Breast epithelium (tissue), 4 donors: ENCODE measurements at places on chromosomes 4 and X.

DNA sequence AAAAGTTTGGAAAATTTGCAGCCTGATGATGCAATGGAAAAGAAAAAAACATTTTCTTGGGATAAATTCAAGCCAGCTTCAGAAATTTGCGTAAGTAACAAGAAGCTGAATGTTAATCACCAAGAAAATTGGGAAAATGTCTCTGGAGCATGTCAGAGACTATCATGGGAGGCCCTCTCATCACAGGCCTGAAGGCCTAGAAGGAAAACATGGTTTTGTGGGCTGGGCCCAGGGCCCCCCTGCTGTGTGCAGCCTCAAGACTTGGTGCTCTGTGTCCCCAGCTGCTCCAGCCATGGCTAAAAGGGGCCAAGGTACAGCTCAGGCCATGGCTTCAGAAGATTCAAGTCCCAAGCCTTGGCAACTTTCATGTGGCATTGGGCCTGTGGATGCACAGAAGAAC, 1049.8 kb upstream of the GRIA3 start:
- H3K27me3 ChIP-seq = no peaks in the 10 kb centered on the region
- no peaks in the 10 kb centered on the region for H3K4me1 ChIP-seq
- no peaks in the 10 kb centered on the region for H3K36me3 ChIP-seq
- peak overlapping the region; percentile 46 for H3K27ac ChIP-seq

DNA sequence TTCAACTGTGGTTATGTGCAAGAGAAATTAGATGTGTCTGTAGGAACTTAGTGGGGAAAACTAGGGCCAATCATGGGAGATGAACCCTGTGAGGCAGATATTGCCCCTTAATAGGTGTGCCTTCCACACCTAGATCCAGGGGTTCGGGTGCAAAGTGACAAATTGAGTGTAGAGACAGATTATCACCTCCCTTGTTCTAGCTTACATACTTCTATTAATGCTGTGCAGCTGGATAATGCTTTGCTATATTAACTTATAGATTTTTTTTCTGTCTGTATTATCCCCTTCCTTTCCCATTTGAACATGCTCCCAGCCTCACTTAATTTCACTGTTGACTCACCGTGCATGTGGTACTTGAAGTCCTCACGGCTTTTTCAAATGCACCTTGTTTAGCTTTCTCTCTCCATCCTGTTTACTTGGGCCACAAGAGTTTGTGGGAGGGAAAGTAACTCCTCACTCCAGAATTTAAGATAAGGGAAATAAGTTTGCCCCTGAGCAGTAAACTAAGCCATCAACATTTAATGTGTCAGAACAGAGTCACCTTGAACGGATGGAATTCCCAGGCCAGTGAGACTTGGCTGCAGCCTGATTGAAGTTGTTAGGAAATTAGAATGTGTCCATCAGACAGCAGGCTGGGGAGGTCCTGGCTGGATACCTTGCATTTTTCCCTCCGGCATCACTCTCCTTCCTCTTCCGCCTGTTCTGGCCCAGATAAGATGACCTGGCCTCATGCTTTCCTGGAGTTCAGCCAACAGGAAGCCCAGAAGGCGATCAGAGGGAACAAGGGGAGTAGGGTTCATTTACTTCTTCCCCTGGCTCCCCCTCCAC, 478.4 kb downstream of the BCOR start:
- peaks cover 24% of the 10 kb centered on the region for H3K27me3 ChIP-seq
- no peaks in the 10 kb centered on the region for H3K36me3 ChIP-seq
- no peak overlapping the region for H3K4me3 ChIP-seq
- H3K4me1 ChIP-seq = no peaks in the 10 kb centered on the region

GRCh38 chr4:88725986-88726385, 28.4 kb upstream of the NAP1L5 start:
- no peak overlapping the region for H3K27ac ChIP-seq
- H3K36me3 ChIP-seq = peaks cover 16% of the 10 kb centered on the region
- DNase-seq = no peak
- H3K4me1 ChIP-seq = no peaks in the 10 kb centered on the region
- no peak overlapping the region for H3K4me3 ChIP-seq
- H3K27me3 ChIP-seq = no peaks in the 10 kb centered on the region

- no peak overlapping the region for H3K27ac ChIP-seq
- no peaks in the 10 kb centered on the region for H3K27me3 ChIP-seq
- H3K36me3 ChIP-seq = no peaks in the 10 kb centered on the region
- no peaks in the 10 kb centered on the region for H3K4me1 ChIP-seq
Observed at GRCh38 chr4:24928708-24929107, 15.9 kb upstream of the CCDC149 start.

- no peaks in the 10 kb centered on the region for H3K36me3 ChIP-seq
- no peak overlapping the region for H3K27ac ChIP-seq
- H3K4me1 ChIP-seq = no peaks in the 10 kb centered on the region
- H3K27me3 ChIP-seq = no peaks in the 10 kb centered on the region
- no peak for DNase-seq
Observed at GRCh38 chrX:46258356-46258755, 286.9 kb downstream of the ZNF674 start.

GRCh38 chrX:129574214-129574613, 34.2 kb downstream of the OCRL start:
- no peak for DNase-seq
- no peak overlapping the region for H3K27ac ChIP-seq
- H3K4me1 ChIP-seq = no peaks in the 10 kb centered on the region
- no peaks in the 10 kb centered on the region for H3K36me3 ChIP-seq

DNA sequence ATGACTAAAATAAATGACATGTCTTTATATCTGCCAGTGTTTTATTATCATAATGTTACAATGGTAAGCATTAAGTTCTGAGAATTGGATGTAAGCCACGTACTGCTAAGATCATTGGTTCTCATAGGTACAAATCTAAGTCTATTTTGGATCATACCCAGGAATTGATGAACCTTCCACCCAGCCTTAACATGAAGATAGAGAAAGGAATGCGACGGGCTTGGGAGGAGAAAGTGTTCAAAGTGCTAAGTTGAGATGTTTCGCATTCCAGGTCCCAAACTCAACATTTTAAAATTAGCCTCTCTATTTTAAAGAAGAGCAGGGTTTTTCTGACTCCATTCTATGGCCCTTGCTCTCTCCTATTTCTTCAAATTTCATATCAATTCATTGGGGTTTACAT, 54.9 kb upstream of the FRAS1 start:
- no peak overlapping the region for H3K4me3 ChIP-seq
- H3K4me1 ChIP-seq = no peaks in the 10 kb centered on the region
- H3K27me3 ChIP-seq = no peaks in the 10 kb centered on the region
- no peak for DNase-seq
- no peaks in the 10 kb centered on the region for H3K36me3 ChIP-seq

- H3K36me3 ChIP-seq = no peaks in the 10 kb centered on the region
- no peak overlapping the region for H3K27ac ChIP-seq
- no peaks in the 10 kb centered on the region for H3K4me1 ChIP-seq
Observed at GRCh38 chrX:151393514-151393913, 3.5 kb upstream of the VMA21 start.

- H3K27ac ChIP-seq = no peak overlapping the region
- H3K4me3 ChIP-seq = no peak overlapping the region
- H3K4me1 ChIP-seq = no peaks in the 10 kb centered on the region
Observed at GRCh38 chrX:41167888-41168287, 82.6 kb downstream of the USP9X start.

DNA sequence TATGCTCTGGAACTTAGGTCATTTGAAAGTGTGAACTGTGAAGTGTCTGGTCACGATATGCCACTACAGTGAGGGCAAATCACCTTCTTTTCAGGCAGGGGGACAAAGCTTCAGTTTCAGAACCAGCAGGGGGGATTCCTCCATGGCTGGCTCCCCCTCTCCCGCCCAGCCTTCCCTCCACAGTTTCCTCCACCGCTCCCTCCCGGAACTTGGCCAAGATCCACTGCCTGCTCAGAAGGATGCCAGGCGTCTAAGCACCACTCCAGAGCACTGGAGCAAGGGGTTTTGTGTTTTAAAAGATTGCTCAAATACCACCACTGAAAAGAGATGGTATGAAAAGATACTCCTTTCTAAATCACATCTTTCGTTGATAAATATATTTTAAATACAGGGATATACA, 126.9 kb downstream of the ELOVL6 start:
- H3K4me1 ChIP-seq = no peaks in the 10 kb centered on the region
- H3K27me3 ChIP-seq = no peaks in the 10 kb centered on the region
- DNase-seq = no peak

- H3K27me3 ChIP-seq = no peaks in the 10 kb centered on the region
- no peaks in the 10 kb centered on the region for H3K36me3 ChIP-seq
- H3K27ac ChIP-seq = no peak overlapping the region
- no peaks in the 10 kb centered on the region for H3K4me1 ChIP-seq
Observed at GRCh38 chrX:110938977-110939732, 143.5 kb upstream of the CHRDL1 start.

DNA sequence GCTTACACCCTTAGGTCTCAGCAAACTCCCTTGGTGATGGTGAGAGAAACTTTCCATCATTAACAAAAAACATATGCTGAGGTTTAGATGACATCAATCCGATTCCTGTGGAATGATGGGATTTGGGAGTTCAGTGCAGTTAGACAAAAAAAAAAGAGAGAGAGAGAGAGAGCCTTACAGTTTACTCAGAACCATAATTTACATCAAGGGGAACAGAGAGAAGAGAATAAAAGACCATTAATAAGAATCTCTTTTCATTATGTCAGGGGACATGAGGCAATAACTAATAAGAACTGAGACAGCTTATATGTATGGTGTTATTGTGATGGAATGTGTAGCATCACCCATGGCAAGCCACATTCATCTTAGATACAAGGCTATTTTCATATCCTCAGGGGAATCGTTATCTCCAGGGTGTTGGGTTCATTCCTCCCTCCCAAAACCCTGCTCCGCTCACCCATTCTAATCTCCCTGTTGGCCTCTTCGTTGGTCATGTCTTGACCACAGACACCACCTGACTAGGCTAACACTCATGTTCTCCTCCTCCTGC, 175.7 kb upstream of the MXRA5 start:
- no peak for DNase-seq
- no peaks in the 10 kb centered on the region for H3K4me1 ChIP-seq
- H3K36me3 ChIP-seq = no peaks in the 10 kb centered on the region
- no peaks in the 10 kb centered on the region for H3K27me3 ChIP-seq
- H3K4me3 ChIP-seq = no peak overlapping the region

GRCh38 chr4:181971973-181972372, 271.2 kb upstream of the TENM3 start:
- H3K27ac ChIP-seq = no peak overlapping the region
- H3K4me1 ChIP-seq = no peaks in the 10 kb centered on the region
- no peak for DNase-seq
- no peaks in the 10 kb centered on the region for H3K36me3 ChIP-seq
- H3K4me3 ChIP-seq = no peak overlapping the region

DNA sequence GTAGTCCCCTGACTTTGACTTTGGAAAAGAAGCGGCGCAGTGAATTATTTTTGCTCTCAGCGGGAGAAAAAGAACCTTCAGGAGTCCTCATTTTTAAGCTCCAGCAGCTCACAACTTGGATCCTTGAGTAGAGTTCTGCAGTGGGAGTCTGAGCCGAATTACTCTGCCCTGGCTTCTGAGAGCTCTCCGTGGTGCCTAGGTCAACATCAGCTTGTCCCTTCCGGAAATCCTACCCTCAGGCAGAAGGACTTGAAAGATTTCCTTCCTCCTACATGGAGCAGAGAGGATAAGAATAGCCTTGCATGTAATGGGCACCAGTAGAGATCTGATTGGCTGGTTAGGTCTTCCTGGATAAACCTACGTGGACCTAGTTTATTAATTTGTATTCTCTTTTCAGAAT, 549.7 kb upstream of the TENM3 start:
- H3K36me3 ChIP-seq = no peaks in the 10 kb centered on the region
- no peak overlapping the region for H3K4me3 ChIP-seq
- no peaks in the 10 kb centered on the region for H3K27me3 ChIP-seq
- no peak overlapping the region for H3K27ac ChIP-seq
- no peak for DNase-seq
- H3K4me1 ChIP-seq = no peaks in the 10 kb centered on the region

- H3K27ac ChIP-seq = no peak overlapping the region
- no peaks in the 10 kb centered on the region for H3K36me3 ChIP-seq
- DNase-seq = no peak
- no peak overlapping the region for H3K4me3 ChIP-seq
- H3K27me3 ChIP-seq = no peaks in the 10 kb centered on the region
- no peaks in the 10 kb centered on the region for H3K4me1 ChIP-seq
Observed at GRCh38 chr4:74033739-74034138, 4.8 kb downstream of the CXCL3 start.

DNA sequence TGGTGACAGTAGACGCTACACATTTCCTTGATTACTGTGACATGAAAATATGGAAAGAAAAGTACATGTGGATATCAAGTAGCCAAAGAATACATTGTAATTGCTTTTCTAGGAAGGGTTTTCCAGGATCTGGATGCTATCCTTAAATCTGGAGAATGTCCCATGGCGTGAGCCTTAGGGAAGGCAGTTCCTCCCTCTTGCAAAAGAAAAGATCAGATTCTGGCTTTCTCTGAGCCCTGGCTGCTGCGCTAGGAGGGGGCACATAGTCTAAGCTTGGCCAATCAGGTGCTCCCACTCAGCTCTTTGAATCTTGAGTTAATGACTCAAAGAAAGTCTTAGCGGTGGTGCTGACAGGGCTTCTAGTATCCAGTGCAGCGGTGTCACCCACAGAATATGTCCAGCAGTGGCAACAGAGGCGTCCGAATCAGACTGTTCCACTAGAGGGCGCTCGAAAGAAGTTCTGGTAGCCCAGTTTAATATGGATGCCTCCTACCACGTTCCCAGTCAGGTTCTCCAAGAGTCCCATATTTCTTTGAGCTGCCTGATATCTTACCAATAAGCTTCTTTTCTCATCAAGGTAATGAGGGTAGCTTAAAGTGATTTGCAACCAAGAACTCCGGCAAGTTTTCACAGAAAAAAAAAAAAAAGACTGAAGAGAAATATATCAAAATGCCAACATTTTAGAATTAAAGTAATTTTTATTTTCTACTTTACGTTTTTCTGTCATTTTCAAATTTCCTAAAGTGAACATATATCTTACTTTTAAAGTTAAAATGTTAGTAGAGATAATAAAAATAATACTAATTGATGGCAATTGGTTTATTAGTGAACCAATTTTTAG, 213.4 kb upstream of the S100G start:
- no peak overlapping the region for H3K4me3 ChIP-seq

GRCh38 chr4:146340798-146341197, 126.5 kb downstream of the REELD1 start:
- no peak for DNase-seq
- H3K4me3 ChIP-seq = no peak overlapping the region
- no peaks in the 10 kb centered on the region for H3K4me1 ChIP-seq
- no peaks in the 10 kb centered on the region for H3K27me3 ChIP-seq
- no peak overlapping the region for H3K27ac ChIP-seq

DNA sequence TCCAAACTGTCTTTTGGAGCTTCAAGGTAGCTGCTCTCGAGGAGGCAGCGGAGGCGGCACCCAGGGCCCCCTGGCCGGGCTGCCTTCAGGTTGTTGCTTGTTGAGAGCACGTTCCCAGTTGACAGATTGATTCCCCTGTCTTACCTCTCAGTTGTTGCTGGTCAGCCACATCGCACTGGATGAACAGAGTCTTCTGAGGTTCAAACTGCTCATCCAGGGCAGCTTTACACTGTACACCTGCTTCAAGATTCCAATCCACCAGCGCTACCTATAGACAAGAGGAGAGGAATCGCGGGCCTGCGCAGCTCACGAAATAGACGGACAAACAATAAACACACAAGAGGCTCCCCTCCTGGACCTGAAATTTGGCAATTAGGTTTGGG, 497 bp downstream of the HPGD start:
- no peak for DNase-seq
- H3K4me1 ChIP-seq = no peaks in the 10 kb centered on the region

GRCh38 chrX:69615779-69616456, at the start of gene EDA:
Gene EDA (plus strand): TSS chrX:69616113.
- H3K27me3 ChIP-seq = no peaks in the 10 kb centered on the region
- H3K4me1 ChIP-seq = no peaks in the 10 kb centered on the region
- DNase-seq = peak; percentile 63
